Skeletal muscle tissue (tissue), 5 donors: ENCODE measurements at places on chromosomes 12 and 14. TPM values are rescaled to one million over a fixed set of nuclear protein-coding genes. Genes with fewer than 3 reads are reported as not detected.

Gene MYF5
- 28.2 TPM for total RNA-seq

Gene PLA2G1B
- not detected for total RNA-seq

Gene B3GNT4
- not detected for total RNA-seq

Gene CNTN1
- 27.1 TPM for total RNA-seq

Gene CHFR
- 14.1 TPM for total RNA-seq

Gene TTC5
- 16.7 TPM for total RNA-seq

Gene BCL2L14
- total RNA-seq = under 0.01 TPM

Gene MMP17
- 6.3 TPM for total RNA-seq

Gene RAD9B
- 1.6 TPM for total RNA-seq

Gene POMT2
- total RNA-seq = 14.6 TPM

Gene NTN4
- total RNA-seq = 20.9 TPM

Gene MUCL1
- not detected for total RNA-seq

Gene SRRM4
- total RNA-seq = under 0.01 TPM

Gene GALNT16
- total RNA-seq = 8.4 TPM

Gene PPP1R1A
- total RNA-seq = 6.8 TPM

Gene PLXNC1
- 17.2 TPM for total RNA-seq

Gene GPR68
- 0.52 TPM for total RNA-seq

Gene LUM
- total RNA-seq = 396 TPM

Gene CLEC4D
- under 0.01 TPM for total RNA-seq

Gene DEGS2
- 0.52 TPM for total RNA-seq

Gene KRT78
- not detected for total RNA-seq

Gene DPPA3
- not detected for total RNA-seq
